ENCODE measurements at places on chromosomes 5 and 9.

DNA sequence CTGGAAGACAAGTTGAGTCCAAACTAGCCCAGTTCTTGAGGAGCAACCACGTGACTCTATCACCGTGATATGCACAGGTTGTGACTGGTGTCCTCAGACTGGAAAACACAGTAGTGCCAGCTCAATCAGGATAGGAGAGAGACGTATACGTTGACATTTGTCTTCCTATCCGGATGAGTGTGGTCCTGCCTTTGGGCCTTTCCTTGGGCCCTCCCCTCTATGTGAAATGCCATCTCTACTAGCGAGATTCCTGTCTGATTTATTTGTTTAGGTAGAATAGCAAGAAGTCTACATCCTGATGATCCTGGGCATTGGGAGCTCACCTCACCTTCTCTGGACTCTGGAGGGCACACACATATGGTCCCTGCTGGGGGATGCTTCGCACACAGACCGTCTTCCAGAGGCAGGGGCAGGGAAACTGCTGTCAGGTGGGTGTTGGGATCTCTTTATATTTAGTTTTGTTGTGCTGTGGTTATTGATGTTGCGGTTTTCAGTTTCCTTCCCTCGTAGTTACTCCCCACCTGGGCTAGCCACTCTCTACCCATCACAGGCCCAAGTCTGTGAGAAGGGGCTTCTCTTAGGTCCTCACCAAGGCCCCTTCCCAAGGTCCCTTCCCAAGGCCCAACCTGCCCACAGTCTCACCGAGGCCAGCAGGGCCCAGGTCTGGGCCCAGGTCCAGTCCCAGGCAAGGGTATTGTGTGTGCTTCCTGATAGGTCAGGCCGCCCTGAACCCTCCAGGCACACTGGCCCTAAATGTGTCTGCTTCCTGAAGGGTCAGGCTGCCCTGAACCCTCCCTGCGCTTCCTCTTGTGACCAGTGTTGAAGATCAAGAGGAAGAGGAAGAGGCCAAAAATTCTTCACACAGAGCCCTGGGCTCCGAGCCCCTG lies 19.0 kb upstream of the SPINK4 start:
- no peak for DNase-seq

DNA sequence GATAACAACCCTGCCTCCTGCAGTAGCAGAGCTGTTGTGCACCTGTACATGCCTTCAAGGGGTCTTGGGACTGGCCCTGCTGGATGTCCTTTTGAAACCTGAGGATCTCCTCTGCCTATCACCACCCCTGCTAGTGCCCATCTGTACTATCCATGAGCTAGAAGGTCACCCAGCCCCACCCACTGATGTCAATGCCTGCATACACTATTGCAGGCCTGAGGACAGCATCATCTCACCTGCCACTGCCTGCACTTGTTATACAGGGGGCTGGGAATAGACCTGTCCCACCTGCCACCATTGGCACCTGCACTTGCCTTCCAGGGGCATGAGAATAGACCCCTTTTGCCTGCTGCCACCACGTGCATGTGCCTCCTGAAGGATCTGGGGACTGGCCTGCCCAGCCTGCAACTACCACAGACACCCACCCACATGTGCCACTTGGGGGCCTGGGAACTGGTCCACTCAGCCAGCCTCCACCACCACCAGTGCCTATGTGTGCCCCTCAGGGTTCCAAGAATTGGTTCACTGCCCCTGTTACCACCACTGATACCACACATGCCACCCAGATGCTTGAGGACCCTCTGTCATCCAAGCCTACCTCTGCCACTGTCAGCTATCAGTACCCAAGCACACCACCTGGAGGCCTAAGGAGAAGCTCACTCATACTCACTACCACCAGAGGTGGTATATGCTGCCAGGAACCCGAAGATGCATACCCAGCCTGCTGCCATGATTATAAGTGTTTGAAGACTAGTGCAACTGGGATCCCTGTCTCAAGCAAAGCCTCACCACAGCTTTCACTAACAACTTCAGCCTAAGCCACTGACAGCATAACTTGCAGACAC lies 159.7 kb downstream of the SGCD start:
- no peak for DNase-seq

DNA sequence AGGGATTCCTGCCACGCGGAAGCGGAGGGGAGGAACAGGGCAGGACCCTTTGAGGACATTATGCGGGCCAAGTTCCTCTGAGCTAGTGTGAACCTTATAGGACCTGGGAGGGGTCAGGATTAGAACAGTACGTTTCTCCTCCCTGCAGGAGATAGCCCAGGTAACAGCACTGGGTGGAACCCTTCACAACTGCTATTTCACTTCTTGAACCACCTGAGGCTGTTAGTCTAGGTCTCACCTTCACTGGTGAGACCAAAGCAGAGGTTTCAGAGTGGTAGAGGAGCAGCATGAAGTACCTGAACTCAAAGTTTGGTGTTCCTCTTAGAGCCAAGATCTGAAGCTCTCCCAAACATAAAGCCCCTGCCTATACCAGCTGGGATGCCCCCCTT lies 832 bp downstream of the EIF4EBP3 start:
- DNase-seq = no peak

DNA sequence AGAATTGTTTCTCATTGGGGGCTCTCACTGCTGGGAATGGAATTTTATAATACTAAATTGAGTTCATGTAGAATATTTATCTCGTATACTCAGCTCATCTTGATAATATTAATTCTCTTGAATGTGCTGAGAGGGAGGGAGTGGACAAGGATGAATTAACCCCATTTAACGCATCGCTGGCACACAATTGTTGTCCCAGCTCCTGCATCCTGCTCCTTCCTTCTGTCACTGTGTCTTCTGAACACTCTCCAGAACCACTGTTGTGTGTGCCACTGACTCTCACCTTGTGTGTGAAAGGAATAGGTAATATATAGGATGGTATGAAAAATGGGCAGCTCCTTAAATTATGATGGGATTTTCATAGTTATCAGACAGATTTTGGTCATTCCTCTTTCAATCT lies 267.3 kb downstream of the MTRR start:
- no peak for DNase-seq

DNA sequence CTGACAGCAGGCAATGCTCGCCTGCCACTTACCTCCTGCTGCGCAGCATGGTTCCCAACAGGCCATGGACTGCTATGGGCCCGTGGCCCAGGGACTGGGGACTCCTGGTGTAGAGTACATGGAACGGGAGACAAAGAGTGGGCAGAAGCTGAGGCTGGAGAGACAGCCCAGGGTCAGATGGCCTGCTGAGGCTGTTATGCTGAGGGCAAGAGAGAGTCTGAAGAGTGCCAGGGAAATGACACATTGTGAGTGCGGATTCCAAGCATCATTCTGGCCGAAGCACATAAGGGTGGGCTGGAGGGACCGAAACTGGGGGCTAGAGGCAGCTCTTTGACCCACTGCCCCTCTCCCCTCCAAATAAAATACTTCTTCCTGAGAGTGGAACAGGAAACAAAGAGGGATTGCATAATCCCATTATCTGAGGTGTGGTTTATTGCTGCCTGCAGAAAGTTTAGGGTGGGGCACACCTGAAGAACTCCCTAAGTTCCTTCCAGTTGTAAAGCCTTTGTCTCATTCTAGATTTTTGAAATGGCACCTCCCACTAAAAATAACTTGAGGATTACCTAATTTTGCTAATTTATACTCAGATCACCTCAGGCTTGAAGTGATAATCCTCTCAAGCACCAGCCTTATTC lies 158.1 kb downstream of the ATP10B start:
- no peak for DNase-seq

- DNase-seq = no peak
Observed at GRCh38 chr9:36818242-36818938, 215.7 kb downstream of the PAX5 start.

- DNase-seq = no peak
Observed at GRCh38 chr5:154647761-154648145, 107.4 kb upstream of the LARP1 start.

GRCh38 chr9:95836072-95836471 lies 39.4 kb upstream of the ERCC6L2 start:
- peak; percentile 27 for DNase-seq

DNA sequence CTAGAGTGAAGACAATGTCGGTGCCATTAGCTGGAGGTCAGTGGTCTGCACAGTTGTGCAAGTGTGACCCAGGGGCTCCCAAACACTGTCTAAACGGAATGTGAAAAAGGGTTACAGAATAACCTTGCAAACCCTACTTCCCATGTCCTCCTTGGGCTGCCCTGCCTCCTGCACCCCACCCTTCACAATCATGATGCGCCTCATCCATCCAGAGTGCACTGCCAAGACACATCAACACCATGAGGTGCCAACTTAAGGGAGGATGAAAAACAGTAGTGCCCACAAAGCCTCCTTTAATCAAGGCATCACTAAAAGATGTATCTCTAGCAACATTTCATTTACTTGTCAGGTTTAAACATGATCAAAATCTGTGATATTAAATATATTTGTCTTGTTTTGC lies 87.1 kb downstream of the SETX start:
- no peak for DNase-seq

- no peak for DNase-seq
Observed at GRCh38 chr9:133928248-133928764, 63.8 kb downstream of the VAV2 start.

GRCh38 chr5:57517250-57517649 lies 34.6 kb upstream of the ACTBL2 start:
- DNase-seq = no peak

DNA sequence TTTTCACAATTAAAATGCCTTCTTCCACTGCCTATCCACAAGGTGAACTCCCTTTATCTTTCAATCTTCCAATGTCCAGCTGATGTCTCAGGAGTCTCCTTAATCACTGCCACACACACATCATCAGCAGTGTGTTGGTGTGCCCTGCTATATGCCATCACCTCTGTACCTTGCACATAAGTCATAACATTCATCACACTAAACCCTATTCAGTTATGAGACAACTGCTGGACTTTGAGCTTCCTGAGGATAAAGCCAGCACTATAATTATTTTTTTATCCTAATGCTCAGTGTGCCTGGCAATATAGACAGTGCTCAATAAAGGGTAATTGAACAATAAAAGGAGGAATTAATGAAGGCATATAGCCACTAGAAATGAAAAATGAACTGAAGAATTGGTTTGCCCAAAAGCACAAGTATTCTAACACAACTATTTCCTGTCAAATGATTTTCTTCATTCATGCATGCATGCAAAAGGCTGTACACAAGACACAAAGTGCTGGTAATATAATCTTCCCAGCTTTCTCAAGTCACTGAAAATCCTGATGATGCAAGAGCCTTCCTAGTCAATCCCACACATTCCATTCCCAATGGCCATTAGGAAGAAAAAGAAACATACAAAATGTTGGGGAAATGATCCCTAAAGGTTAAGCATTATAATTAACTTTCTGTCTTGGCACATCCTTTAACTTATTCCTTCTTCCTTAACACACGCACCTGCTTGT lies 32.4 kb downstream of the LPAR1 start:
- DNase-seq = no peak

DNA sequence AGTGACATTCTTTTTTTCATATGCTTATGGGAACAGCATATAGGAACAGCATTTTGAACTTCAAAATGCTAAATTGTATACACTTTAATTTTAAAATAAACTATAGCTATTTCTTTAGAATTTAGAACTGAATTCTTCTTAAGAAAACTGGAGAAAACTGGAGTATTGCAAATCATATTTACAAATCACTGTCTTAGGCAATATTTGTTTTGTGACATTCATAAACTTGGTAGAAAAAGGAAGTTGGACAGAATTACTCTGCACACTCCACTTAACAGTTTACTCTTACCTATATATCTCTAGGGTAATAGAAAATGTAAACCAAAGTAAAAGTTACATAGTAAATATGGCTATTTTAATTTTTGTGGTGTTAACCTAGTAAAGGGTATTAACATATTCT lies 3.1 kb downstream of the DMRTA1 start:
- DNase-seq = no peak

- peak; percentile 5 for DNase-seq
Observed at GRCh38 chr5:67193439-67193807, 3.2 kb downstream of the CD180 start.

DNA sequence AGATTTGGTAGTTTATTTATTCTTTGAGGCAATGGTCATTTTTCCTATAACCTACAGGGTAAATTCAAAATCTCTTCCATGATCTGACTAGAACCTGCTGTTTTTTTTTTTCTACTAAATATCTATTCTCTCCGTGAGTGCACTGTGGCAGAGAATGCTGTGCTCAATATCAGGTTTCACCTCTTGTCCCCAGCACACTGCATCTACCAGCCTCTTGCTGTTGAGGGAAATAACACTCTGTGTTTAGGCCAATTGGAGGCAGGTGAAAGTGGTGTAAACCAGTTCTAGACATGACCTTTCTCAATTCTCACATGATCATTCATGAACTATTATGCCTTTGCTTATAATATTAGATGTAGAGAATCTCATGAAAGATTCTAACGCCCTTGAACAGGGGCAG lies 2365.9 kb downstream of the MAT2B start:
- no peak for DNase-seq

DNA sequence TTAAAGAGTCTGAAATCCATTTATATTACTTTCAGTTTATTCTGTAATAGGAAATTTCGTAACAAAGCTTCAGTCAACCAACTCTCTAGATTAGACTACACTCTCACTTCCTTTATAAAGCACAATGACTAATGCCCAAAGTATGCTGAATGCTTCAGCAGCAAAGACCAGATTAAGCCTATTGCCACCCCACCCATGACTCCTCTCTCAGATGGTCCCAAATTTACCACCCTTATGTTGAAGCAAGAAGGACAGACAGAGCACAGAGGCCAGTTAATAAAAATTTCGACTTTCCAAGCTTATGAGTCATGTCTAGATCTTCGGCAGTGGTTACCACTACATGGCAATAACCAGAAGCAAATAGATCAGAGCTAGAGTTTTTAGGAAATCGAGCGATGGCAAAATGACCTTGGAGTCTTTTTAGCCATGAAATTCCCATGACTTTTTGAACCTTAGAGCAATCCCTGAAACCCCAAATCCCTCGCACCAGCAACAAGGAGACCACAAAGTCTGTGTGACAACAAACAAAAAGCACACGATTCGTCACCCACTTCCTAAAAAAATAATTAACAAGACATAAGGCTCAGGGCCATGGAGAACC lies 287.8 kb upstream of the RASA1 start:
- peak; percentile 3 for DNase-seq

GRCh38 chr5:3456121-3456681 lies 139.4 kb upstream of the IRX1 start:
- DNase-seq = no peak
